Pancreas (tissue), 10 donors: ENCODE measurements at places on chromosomes 16 and 17.

DNA sequence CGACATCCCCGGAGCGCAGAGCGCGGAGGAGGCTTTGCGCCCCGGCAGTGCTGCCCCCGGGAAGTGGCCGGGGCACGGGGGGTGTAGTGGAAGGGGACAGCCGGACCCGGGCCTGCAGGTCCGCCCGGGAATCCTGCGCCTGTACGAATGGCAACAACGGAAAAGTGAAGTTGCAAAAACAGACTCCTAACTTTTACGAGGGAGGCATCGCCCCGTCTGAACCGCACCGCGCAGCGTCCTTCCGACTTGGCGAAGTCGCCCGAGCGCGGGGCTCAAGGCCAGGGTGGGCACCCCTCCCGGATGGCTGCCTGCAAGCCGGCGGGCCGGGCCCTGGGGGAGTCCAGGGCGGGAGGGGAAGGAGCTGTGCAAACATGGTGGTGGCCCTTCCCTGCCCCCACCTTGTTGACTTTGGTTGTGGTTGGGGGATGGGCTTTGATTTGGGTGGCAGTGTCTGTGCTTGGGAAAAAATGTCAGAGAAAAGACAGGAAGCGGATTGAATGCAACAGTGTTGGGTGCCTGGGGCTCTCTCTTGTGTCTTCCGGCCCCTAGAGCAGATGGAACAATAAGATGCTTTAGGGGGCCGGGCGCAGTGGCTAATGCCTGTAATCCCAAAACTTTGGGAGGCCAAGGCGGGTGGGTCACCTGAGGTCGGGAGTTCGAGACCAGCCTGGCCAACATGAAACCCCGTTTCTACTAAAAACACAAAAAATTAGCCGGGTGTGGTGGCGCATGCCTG is 675 bp downstream of the RNF213 start:
- DNase-seq: peak; percentile 88

DNA sequence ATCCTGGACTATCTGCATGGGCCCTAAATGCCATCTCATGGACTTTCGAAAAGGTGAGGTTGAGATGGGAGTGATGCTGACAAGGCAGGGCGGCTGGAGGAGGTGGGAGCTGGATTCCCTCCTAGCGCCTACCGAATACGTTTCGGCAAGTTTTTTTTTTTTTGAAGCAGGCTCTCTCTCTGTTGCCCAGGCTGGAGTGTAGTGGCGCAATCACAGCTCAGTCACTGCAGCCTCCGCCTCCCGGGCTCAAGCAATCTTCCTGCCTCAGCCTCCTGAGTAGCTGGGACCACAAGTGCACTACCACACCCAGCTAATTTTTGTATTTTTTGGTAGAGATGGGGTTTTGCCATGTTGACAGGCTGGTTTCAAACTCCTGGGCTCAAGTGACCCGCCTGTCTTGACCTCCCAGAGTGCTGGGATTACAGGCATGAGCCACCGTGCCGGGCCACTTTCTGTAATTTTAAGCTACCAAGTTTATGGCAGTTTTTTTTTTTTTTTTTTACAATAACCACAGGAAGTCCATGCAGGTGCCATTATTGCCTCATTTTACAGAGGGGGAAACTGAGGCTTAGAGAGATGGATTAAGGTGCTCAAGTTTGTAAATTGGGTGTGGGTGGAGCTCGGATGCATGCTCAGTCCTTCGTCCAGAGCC is 246.4 kb downstream of the PRKCA start:
- DNase-seq: no peak

DNA sequence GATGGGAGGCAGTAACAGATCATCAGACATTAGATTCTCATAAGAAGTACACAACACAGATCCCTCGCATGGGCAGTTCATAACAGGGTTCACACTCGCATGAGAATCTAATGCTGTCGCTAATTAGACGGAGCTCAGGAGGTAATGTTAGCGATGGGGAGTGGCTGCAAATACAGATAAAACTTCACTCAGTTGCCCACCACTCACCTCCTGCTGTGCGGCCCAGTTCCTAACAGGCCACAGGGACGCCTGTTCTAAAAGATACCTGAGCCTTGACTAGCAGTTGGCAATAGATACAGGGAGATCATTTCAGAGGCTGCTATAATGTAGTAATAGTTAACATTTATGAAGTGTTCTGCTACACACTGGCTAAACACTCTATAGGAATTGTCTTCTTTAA is 4.9 kb downstream of the PTRH2 start:
- no peak for DNase-seq

GRCh38 chr17:57674894-57675293 is 70.2 kb downstream of the CCDC182 start:
- DNase-seq: no peak

GRCh38 chr17:82734987-82735866 is at the start of gene FN3K:
FN3K (plus strand) TSS chr17:82735615; CDS start chr17:82735637, 22 bp downstream.
- peak; percentile 65 for DNase-seq

- DNase-seq: no peak
Measured at GRCh38 chr17:40106760-40107521, 6.6 kb upstream of the NR1D1 start.

GRCh38 chr17:40025991-40026815 is 11.0 kb downstream of the CSF3 start:
- no peak for DNase-seq

DNA sequence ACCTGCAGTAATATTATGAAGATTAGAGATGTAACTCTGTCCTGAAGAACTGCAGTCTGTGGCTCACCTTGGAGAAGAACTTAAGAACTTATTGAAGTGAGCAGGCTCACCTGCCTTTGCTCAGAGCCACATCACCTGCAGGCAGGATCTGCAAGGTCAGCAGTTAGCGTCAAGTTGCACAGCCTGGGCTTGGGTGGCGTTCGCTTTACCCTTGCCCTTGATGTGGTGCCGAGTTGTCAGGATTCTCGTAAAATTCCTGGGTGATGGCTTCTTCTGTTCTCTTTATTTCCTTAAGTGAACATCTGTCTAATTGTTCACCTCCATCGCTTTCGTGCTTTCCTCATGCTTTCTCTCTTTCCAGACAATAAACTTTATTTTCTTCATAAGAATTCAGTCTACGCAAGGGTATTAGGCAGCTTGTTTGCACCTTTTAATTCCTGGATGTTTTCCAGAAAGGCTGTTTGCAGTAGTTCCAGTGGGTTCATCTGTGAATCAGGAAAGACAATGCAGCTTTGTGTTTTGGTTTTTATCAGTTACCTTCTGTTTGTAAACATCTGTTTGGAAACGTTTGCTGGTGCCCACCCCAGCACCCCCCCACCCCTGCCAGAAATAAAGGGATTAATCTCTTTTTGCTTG is 254.3 kb downstream of the WWOX start:
- no peak for DNase-seq

- no peak for DNase-seq
Measured at GRCh38 chr17:67435122-67435521, 58.0 kb downstream of the PITPNC1 start.

DNA sequence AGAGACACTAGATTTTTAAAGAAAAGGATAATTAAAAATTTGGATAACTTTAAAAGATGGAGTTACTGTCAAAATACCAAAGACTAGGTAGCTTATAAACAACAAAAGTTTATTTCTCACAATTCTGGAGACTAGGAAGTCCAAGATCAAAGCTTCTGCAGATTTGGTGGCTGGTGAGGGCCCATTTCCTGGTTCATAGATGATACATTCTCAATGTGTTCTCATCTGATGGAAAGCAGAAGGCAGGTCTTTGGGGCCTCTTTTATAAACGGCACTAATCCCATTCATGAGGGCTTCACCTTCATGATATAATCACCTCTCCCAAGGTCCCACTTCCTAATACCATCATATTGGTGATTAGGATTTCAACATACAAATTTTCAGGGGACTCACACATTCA is 33.7 kb downstream of the NLK start:
- no peak for DNase-seq

- no peak for DNase-seq
Measured at GRCh38 chr17:67518876-67519275, 141.8 kb downstream of the PITPNC1 start.
